ENCODE measurements at places on chromosomes 4 and X.
A peak's percentile ranks its signal among the peaks of the same experiment; 100 is the strongest.

- no peak for DNase-seq
Measured at GRCh38 chr4:100083289-100083688, 107.0 kb downstream of the DDIT4L start.

GRCh38 chr4:80989921-80990544 lies 40.5 kb upstream of the BMP3 start:
- DNase-seq = no peak

DNA sequence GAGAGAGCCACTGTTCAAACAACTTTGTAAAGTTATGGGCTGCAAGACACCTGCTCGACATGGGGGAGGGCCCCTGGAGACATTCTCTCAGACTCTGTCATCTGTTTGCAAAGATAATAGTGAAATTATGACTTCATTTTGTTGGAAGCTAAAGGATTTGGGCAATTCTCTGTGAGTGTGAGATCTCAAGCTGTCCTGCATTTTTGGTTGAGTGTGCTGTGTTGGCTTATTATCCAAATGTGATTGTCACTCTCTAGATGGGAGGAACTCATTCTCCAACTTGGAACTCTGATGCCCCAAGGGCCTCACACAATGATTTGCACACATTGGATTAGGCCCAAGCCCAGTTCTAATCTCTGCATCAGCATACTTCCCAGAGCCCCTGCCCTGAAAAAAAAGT lies 63.7 kb downstream of the STK32B start:
- no peak for DNase-seq

GRCh38 chrX:82648062-82648461 lies 860.0 kb upstream of the POU3F4 start:
- DNase-seq = no peak

DNA sequence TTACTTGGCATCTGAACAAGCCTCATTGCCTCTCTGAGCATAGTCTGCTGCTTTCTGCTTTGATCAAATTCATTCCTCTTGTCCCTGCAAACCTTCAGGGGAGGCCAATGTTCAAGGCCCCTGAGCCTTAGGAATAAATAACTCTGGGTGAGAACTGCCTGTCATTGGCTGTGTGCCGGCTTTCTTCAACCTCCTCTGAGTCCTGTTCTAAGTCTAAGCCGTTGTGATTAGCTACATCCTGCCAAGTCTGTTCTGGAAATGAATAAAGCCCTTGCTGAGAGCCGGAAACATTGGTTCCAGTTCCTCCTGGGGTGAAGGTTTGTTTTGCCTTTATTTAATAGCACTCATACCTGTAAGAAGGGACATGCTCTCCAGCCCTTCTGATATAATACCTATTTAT lies 13.8 kb downstream of the RNF4 start:
- DNase-seq = no peak

DNA sequence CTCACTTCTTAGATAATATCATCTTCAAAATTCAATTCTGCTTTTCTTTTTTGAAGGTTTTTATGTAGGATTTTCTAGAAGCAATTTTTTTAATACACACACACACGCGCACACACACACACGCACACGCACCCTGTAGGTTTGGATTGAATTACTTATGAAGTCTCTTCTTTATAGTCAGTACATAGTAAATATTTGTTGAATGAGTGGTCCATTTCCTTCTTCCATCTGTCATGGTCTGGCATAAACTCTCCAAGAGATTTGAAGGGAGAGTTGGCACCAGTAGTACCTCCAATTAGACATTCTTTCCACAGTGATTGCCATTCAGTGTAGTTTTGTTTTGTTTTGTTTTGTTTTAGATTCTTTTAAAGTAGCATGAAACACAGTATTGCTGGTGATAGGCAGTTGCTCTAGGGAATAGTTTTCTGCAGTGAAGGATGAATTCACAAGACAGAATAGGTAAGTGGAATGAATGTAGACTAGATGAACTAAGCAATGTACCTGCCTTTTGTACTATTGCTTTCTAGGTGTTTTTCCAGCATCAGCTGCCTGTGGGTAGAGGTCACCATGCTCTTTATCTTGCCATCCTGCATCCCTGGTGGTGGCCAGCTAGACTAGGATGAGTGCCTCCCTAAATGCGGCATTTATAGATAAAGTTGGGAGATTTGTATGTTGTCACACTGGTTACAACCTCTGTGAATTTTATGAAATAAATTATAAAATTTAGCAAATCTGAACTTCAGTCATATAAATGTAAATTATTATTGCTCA lies 20.5 kb downstream of the PDLIM5 start:
- no peak for DNase-seq

GRCh38 chrX:49919617-49920016 lies 2.8 kb upstream of the CLCN5 start:
- DNase-seq = peak; percentile 2

- no peak for DNase-seq
Measured at GRCh38 chr4:106063009-106063408, 167.7 kb downstream of the NPNT start.

- no peak for DNase-seq
Measured at GRCh38 chr4:148216866-148217814, 225.1 kb downstream of the NR3C2 start.

- DNase-seq = no peak
Measured at GRCh38 chr4:78863991-78864390, 75.2 kb downstream of the PAQR3 start.

GRCh38 chrX:49175435-49176274 lies 4.0 kb downstream of the PLP2 start:
- no peak for DNase-seq

GRCh38 chrX:131317326-131317725 lies 28.2 kb upstream of the IGSF1 start:
- no peak for DNase-seq

DNA sequence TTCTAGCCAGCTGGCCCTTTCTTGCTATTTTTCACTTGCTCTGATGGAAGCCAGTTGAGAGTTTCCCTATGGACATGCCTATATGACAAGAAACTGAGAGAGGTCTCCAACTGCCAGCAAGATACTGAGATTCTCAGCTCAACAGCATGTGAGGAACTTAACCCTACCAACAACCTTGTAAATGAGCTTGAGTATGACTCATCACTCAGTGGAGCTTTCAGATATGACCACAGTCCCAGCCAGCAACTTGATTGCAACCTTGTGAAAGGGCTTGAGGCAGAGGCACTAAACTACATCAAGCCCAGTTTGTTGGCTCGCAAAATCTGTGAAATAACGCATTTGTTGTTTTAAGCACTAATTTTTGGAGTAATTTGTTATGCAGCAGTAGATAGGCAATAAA lies 175.8 kb downstream of the COMMD8 start:
- no peak for DNase-seq

DNA sequence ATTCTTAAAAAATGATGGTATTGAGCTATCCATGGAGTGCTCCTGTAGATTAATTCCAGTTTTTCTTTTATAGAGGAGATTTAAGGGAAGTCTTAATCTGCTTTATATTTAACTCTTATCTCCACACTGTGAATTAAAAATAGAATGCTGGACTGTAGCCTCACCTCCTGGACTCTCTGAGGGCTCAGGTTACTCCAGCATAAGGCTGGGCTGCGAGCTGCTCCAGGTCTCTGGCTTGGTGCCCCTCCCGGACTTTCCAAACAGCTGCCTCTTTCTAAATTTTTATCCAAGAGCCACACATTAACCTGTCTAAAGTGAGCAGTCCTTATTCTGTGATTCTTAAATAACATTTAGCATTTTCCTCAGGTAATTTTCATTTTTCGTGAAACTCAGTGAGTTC lies 218.7 kb upstream of the JADE1 start:
- no peak for DNase-seq

DNA sequence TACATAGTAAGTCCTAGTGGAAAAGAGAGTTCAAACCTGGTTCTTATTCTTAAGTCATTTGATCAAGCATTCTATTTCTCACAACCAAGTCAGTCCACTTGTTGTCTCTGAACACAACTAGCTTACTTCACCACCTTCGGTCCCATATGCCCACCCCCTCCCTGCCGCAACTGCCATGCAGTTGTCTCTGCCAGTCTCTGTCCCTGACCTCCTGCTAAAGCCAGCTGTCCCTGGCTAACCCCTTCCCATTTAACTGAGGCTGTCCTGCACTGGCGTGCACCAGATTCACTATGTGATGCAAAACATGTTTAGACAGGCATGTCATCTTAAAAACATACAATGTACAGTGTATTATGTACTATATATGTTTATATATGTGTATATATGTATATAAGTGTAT lies 12.7 kb downstream of the FRAS1 start:
- DNase-seq = no peak

DNA sequence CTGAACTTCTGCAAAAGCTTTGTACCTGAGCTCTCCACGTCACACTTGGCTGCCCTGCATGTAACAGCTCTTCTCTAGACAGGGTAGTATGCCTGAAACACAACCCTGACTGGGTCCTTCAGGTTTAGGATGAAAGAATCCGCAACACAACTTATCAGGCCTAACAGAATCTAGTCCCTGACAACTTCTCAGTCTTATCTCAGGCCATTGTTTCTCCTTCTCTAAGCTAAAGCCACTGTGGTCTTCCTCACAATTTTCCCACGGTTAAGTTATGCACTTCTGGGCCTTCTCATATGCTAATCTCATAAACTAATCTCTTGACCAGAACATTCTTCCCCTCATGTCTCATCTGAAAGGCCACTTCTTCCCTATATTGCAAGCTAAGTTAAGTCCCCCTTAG lies 10.8 kb upstream of the TMPRSS11B start:
- no peak for DNase-seq

DNA sequence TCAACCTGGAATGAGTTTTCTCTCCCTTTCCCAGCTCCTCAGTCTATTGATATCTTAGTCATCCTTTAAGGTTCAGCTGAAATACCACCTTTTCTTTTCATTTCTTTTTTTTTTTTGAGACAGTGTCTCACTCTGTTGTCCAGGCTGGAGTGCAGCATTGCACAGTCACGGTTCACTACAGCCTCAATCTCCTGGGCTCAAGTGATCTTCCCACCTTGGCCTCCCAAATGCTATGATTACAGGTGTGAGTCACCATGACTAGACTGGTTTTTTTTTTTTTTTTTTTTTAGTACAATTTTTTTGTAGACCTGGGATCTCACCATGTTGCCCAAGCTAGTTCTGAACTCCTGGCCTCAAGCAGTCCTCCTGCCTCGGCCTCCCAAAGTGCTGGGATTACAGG lies 28.9 kb downstream of the AFF1 start:
- DNase-seq = no peak

- no peak for DNase-seq
Measured at GRCh38 chrX:19049110-19049509, 65.2 kb upstream of the PHKA2 start.

DNA sequence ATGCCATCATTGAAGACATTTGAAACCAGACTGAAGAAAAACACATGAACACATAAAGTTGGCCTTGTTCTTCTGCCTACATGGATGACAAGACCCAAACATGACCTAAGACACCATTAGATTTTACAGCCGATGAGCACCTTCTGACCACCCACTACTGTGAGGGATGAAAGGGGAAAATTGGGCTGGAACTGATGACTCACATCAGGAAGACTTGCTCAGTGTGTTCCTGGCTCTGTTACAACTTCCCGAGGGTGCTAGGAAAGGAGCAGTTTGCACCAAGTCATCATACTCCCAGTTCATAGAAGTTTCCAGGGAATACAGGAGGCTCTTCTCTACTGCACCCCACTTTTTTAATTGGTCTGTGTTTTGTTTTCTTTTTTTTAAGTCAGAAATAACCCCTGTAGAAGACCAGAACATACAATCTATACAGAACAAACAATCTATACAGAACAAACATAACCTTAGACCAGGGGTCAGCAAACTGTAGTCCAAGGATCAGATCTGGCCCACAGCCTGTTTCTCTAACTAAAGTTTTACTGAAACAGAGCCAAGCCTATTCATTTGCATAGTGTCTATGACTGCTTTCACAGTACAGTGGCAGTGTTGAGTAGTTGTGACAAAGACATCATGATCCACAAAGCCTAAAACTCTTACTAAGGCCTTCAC lies 25.3 kb downstream of the BTC start:
- DNase-seq = no peak

DNA sequence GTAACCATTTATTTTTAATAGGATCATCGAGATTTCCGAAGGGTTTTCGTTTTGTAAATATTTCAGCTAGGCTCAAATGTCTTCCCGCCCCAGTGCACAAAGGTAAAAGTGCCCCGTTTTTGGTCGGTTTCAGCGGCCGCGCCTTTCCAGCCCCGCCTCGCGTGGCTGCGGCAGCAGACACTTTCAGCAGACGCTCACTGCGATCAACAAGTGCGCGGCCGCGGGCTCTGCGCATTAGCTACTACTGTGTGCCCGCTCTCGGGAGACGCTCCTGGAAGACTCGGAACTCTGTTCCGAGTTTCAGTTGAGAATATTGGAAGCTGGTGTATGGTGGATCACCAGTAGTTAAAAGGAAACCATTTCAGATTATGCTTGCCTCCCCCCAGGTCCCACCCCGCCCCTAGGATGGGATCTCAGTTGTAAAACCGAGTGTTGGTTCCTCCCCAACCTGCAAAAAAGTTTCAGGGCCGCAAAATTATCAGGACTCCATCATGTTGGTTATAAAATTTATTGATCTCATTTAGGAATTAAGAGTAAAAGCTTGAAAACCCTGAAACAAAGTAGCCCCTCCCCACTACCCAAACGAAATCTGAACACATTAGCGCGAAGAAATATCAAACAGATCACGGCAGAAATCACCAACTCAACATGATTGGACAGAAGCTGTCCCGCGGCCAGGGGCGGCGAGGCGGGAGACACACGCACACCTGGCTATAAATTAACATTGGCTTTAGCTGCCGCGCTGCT lies 2.2 kb downstream of the SOX3 start:
- no peak for DNase-seq

- DNase-seq = no peak
Measured at GRCh38 chr4:42119886-42120285, 32.6 kb downstream of the BEND4 start.

- no peak for DNase-seq
Measured at GRCh38 chrX:38220415-38221390, at the start of gene SRPX. Gene SRPX (minus strand): TSS chrX:38220871. CDS start chrX:38220792, 79 bp downstream.

GRCh38 chrX:24005028-24005427 lies 22.0 kb downstream of the KLHL15 start:
- no peak for DNase-seq

DNA sequence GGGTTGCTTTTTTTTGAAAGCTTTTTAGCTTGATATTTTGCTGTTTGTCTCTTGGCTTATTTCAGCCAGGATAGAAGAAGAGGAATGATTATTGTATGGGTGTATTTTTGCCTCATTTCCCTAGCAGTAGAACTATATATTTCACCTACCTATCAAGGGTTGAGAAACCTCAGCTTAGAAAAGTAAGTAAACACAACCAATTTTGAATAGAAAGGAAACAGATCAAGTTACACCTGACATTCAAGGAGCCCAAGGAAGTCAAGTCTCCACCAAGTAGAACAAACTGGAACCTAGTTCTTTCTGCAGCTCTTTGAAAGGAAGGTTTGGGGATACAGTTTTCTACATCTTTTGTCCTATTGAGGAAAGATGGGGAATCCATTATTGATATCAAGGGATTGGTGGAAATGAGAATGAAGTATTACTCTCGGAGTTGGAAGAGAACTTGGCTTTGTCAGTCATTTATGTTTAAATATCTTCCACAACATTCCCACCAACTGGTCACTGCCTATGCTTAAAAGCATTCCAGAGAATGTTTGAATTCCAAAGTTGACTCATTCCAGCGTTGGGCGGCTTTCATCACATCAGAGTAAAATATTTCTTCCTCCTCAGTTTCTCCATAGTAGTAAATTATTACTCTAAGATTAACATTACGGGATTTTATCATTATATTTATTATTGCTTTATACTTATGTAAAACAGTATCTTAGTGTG lies 207.8 kb upstream of the CNKSR2 start:
- no peak for DNase-seq

GRCh38 chrX:10549280-10549679 lies 71.1 kb downstream of the MID1 start:
- no peak for DNase-seq

Data from stimulated activated CD4-positive, alpha-beta T cell treated with anti-CD3 and anti-CD28 coated beads, Interleukin-1b, Interleukin-23, amount 100 ng/mL, for 1 hour (primary cell).